Naive thymus-derived CD8-positive, alpha-beta T cell (primary cell): ENCODE measurements at places on chromosomes 3 and 15.

DNA sequence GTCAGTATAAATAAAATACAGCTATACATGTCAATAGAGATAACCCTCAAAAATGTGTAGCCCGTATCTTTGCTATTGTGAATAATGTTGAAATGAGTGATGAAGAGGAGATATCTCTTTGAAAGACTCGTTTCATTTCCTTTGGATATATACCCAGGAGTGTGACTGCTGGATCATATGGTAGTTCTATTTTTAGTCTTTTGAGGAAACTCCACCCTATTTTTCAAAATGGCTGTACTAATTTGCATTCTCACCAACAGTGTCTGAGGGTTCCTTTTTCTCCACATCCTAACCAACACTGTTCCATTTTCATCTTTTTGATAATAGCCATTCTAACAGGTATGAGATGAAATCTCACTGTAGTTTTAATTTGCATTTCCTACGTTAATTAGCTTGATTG is 237.5 kb upstream of the GBE1 start:
- no peak for DNase-seq

DNA sequence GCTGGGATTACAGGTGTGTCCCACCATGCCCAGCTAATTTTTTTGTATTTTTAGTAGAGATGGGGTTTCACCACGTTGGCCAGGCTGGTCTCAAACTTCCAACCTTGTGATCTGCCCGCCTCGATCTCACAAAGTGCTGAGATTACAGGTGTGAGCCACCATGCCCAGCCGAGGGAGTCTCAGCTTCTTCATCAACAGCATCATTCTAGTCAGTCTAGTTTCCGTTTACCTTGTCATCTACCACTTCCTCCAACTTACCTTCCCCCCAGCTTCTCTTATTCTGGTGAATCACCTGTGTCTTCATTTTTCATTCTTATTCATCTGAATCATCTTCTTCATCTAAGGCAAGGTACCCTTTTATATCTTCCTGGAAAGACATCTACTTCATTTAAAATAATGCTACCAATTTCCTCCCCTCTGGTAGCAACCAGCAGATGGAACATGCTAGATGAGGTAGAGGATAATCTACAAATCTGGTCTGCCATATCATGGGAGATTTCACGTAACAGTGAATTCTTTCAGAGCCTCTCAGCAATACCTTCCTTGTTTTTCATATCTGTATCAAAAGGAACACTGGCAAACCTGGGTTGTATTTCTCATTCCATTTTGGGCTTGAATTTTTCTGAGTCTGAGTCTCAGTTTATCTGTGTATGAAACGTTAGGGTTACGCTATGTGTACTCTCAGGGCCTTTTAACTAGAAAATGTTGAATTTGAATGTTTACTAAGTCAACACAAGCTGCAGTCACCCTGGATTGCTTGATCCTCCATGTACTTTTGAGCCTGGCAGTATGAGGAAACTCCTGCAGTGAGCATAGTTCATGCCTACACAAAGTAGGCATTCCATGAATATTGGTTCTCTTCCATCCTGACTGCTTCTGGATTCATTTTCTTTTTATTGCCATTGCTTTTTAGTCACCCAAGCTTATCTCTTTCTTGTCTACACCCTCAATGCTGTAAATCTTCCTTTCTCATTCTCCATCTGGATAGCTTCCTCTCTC is 16.8 kb downstream of the LPP start:
- no peak for DNase-seq

GRCh38 chr15:45498701-45499100 is 23.9 kb downstream of the SLC30A4 start:
- no peak for DNase-seq

DNA sequence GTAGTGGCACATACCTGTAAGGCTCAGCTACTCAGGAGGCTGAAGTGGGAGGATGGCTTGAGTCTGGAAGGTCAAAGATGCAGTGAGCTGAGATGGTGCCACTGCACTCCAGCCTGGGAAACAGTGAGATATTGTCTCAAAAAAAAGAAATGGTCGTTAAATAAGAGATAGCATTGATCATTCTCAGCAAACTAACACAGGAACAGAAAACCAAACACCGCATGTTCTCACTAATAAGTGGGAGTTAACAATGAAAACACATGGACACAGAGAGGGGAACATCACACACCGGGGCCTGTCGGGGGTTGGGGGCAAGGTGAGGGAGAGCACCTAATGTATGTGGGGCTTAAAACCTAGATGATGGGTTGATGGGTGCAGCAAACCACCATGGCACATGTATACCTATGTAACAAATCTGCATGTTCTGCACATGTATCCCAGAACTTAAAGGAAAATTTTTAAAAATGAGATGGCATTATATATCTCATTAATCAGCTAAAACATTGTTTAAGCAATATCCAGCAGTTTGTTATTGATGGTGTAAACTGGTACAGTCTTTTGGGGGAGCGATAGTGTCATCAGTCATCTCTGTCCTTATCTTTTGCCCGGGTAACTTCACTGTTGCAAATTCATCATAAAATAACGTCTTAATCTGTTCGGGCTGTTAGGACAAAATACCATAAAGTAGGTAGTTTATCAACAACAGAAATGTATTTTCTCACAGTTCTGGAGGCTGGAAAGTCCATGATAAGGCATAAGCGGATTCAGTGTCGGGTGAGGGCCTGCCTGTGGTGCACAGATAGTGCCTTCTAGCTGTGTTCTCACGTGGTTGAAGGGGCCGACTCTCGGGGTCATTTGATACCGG is 1.7 kb upstream of the MAN2A2 start:
- DNase-seq = no peak

DNA sequence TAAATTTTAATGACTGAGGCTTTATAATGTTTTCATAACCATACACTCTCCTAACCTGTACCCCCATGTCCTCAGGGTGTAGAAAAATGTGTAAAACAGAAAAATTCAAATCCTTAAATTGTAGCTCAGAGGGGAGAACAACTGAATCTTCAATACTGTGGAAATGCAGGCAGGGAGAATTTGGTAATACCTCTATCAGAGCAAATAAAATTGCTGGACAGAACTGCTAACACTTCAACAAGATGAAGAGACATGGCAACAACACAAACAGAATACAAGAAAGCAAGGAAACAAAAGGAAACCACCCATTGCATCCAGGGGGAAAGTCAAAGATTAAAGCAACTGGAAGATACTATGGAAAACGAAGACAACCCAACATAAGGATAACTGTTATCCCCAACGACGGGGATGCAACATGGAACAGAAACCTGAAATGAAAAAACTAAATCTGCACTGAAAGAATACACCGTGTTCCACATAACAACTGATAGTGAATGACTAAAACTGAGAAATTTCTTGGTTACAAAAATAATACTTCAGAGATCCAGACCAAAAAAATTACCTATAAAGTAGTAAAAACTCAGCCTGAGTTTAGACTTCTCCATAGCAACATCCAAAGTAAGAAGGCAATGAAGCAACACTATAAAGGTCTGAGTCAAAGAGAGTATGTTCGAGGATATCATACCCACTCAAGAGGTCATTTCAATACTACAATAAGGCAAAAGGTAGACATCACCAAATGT is 48.5 kb downstream of the HACD2 start:
- no peak for DNase-seq

- no peak for DNase-seq
Measured at GRCh38 chr3:136184703-136185102, 11.4 kb downstream of the MSL2 start.

- DNase-seq = no peak
Measured at GRCh38 chr15:62951481-62951880, 91.1 kb upstream of the TPM1 start.

DNA sequence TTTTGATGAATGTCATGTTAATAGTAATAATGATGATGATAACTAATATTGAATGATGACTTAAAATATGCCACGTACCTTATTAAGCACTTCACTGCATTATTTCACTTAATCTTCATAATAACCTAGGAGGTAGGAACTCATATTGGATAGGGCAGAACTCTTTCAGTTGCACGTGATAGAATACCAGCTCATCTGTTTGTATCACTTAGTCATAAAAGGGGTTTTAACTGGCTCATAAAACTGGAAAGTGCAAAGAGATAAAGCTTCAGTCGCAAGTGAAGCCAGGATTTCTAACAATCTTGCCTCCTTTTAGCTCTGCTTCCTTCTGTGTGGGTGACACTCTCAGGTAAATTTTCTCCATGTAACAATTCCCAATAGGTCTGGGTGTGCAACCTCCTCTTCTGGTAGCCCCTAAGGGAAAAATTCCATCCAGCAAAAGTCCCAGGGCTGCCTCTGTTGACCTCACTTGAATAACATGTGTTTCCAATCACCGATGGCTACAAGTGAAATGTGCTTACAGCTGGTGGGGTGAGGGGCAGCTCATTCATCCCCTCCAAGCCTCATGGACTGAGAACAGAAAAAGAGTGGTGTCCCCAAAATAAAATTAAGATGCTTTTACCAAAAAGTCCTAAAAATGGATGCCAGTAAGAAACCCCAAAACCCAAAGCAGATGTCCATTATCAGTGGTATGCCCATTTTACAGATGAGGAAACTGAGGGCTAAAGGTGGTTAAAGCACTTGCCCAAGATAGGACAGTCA is 9.3 kb downstream of the GXYLT2 start:
- DNase-seq = no peak

- no peak for DNase-seq
Measured at GRCh38 chr15:83129791-83130190, 22.3 kb downstream of the TM6SF1 start.
